ENCODE measurements at places on chromosomes 2 and 18.
A peak's percentile ranks its signal among the peaks of the same experiment; 100 is the strongest.

DNA sequence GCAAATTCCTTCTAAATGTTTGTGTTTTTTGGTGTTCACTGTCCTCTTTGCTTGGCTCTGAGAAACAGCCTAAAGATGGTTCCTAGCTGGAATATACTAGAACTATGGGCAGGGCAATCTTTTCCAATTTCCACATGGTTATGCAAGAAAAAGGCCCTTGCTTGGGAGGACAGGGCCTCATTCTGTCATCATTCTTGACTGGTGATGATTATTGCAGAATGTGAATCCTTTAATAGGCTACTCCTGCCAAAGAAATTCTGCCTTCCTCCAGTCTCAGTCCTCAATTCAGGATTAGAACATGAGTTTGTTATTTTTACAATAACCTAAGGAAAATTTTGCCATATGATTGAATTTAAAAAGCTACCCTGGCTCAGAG, 218.7 kb downstream of the HNMT start:
- no peak for DNase-seq

DNA sequence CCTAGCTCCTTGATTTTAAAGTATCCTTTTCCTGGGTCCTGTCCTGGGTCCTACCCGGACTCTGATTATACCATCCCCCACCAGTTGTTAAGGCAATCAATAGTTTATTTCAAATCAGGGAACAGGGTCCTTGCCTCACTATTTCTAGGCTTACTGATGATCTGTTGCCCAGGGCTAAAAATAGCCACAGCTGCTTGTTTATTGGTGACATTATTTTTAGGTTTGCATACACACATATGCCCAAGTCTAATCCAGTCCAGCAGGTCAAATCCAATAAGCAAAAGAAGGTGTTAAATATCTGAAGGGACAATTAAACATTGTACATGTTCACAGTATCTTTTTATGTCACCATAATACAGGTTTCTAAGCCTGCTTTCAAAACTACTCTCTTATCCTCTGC, 66.0 kb downstream of the RAB10 start:
- DNase-seq = no peak

DNA sequence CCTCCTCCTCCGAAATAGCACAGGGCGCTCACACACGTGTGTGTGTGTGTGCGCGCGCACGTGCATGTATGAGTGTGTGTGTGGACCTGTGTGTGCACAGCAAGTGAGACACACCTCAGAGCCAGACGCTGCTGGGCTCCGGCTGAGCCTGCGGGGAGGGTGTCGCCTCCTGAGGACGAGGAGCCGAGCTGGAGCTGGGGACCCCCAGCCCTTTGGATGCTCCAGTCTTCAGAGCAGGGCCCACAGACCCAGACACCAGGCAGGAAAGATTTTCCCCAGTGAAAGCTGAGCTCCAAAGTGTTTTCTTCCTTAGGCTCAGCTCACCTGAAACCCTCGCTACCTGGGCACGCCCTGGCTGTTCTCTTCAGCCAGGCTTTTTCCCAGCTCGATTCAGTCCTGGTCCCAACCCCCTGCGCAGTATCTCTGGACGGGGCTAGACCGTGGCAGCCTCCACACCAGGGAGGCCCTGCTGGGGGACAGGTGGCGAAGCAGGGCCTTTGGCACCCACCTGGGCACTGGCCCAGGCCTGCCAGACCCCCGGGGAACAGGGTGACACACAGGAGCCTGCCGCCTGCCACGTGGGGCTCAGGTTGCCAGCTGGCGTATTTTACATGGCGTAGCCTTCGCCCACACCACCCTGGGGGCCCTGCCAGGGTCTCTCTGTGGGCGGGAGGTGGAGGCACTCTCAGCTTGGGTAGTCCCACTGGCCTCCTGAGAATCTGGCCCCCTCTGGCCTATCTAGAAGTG, 36.2 kb downstream of the PDIA6 start:
- DNase-seq = no peak

DNA sequence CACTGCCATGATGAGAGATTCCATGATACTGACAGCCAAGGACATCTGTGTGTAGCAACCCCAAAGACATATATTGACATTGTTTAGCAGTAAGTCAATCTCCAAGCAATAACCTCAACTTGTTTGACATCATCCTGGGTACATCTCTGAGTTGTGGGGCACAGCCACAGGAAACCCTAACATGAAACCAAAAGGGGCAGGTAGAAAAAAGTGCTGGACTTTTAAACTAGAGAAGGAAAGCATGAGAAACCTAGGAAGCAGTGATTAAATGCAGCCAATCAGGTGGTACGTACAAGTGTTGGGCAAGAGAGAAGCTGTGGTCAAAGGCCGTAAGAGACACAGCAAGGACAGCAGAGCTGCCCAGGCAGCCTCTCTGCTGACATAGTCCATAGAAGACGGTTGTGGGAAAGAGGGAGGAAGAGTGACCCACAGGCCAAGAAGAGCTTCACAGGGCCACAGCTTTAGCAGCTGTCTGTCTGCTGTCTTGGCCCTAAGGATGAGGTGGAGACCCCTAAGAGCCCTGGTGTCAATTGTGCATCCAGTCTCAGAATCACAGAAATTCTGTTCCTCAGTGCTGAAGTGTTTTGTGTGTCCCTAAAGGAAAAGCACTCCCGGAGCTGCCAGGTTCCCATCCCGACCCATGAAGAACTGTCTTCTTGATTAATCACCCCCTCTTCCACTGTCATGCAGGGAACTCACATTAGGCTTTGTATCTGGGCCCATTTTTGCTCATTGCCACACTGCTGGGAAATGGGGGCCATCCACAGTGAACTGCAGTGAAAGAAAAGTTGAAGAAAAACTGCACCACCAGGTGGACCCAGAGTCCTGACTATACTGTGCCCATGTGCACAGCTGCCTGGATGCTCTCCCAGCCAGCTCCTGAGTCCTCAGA, 25.4 kb upstream of the CHN1 start:
- DNase-seq = no peak

DNA sequence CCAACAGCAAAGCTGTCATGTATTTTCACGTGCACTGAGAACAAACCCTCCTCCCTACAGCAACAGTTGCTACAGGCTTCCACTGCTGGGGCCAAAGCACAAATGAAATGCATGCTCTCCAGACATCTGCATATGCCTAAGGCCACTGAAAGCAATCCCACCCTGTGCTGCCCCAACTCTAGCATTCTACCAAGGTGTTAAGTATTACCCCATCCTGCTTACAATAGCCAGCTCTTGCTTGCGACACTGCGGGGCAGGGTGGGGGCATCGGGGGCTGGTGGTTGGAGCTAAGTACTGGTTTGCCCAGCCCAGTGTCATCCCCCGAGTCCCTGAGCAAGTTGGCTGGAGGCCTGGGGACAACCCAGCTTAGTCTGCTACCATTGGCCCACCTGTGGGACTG, 742.5 kb downstream of the TDRD15 start:
- DNase-seq = no peak

- no peak for DNase-seq
Observed at GRCh38 chr18:23819001-23819400, 129.7 kb downstream of the LAMA3 start.

DNA sequence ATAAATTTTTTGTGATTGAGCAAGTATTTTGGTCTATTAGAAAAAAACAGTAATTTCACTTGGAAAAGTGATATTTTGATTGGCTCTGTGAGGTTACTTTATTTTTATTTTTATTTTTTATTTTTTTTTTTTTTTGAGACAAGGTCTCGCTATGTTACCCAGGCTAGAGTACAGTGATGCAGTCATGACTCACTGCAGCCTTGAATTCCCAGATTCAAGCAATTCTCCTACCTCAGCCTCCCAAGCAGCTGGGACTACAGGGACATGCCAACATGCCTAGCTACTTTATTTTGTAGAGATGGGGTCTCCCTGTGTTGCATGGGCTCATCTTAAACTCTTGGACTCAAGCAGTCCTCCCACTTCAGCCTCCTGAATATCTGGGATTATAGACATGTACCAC, 60.9 kb upstream of the MGAT5 start:
- DNase-seq = no peak

- no peak for DNase-seq
Observed at GRCh38 chr2:232132181-232132580, 170.7 kb downstream of the DIS3L2 start.

- no peak for DNase-seq
Observed at GRCh38 chr2:236565212-236565611, 4.4 kb upstream of the ACKR3 start.

- DNase-seq = no peak
Observed at GRCh38 chr2:72028996-72029395, 118.7 kb downstream of the CYP26B1 start.

DNA sequence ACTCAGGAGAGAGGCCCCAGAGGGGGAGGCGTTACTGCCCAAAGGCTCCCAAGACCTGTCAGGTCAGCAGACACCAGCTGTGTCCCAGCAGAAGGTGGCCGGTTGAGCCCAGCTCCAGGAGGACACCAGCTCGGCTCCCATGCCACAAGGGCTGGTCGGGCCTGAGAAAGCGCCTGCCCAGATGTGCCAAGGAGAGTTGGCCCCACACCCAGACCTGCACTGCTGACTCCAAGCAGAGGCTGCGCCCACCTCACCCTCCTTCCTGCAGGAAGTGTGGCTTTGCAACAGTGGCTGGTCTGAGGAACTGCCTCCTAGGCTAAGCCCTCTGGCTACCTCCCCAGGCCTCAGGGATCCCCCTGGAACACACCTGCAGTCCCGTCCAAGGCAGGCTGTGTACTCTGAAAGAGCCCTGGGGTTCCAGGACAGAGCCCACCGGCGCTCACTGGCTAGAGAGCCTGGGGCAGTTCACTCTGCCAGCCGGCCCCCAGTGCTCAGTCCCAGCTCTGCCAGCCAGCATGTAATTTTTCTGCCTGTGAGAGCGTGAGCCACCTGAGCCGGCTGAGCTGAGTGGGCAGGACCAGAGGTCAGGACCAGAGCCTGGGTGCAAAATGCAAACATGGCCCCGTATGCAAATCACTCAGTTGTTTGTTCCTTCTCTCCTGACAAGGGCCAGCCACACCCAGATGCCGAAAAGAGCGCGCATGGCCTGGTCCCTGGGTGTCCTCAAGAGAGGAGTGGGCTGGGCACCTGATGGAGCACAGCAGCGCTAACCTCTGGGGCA, 36.9 kb upstream of the PTMA start:
- DNase-seq = no peak

- no peak for DNase-seq
Observed at GRCh38 chr18:2853926-2854664, 7.3 kb downstream of the EMILIN2 start.

DNA sequence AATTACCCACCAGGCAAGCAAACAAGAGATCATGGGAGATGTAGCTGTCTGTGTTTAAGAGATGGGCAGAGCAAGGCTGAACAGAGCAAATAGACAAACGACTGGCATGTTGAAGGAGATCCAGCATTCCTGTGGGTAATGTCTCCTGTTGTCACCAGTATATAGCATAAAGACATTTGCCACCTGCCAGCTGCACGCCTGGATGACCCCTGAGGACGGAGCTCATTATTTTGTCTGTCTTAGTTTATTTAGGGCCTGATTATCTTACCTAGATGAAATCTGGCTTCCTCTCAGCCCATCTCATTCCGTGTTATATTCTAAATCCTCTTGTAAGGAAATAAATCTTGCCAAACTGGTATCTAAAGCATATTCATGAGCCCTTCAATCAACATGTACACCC, 510.3 kb upstream of the LINC00305 start:
- no peak for DNase-seq

GRCh38 chr2:20582600-20583221, 68.2 kb downstream of the HS1BP3 start:
- no peak for DNase-seq

- DNase-seq = no peak
Observed at GRCh38 chr2:240112914-240113690, 23.0 kb downstream of the COPS9 start.

GRCh38 chr2:234290671-234291070, 206.2 kb downstream of the ARL4C start:
- DNase-seq = peak; percentile 70

DNA sequence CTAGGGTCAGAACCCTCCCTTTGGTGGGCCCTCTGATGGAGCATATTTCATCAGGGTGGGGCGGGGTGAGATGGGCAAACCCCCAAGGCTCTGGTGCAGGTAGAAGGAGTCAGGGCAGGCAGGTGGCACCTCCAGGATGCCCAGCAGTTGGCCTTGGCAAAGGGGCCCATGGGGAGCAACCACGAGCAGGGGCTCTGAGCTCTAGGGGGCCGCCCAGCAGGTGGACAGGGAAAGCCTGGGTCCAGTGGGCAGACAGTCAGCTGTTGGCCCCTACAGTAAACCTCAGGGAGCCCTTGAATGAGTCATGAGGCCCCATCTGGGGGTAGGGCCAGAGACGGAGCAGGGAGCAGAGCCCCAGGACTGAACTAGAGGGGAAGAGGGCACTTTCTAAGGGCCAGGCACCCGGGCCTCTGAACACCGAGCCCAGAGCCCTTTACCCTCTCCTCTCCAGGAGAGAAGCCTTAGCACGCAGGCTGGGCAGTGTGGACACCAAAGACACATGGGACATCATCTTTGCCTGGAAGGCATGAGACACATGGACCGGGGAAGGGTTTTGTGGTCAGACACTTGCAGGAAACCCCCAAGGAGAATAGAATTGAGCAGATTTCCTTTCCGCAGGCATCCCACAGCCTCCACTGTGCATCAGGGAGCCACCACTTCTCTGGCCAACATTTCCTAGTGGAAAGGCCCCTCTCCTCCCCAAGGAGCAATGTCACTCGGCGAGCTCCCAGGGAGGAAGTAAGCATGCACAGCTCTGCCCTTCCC, 257.3 kb downstream of the GLI2 start:
- no peak for DNase-seq

DNA sequence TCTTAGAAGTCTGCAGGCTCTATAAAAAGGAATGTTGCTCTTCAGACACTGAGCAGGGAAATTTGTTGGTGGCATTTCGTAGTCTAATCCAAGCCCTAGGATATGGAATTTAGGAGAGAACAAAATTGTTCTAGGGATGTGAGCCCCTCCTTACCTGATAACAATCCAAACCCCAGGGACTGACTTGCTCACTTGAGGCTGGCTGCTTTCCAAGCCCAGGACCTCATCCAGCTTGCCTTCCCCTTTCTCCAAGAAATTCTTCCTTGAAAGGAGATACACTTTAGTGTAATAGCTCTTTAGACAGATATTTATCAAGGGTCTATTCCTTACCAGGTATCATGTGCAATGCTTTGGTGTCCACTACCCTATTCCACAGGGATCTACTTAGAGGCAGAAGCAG, 279.8 kb downstream of the C1D start:
- DNase-seq = no peak

DNA sequence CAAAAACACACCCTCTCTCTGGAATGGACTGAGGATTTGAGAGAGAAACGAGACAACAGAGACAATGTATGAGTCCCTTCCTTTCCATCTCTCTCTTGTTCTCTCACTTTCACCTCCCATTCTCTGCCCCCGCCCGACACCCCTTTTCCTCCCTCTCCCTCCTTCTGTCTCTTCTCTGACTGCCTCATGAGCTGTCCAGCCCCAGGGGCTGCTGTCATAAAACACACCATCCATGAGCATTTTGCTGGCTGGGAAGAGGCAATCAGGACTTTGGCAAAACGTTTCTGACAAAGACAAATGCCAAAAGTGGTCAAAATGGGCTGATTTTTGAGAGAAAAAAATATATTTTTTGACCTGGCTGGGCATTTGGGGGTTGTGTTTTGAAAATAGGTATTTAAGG, 377.2 kb downstream of the EN1 start:
- DNase-seq = no peak

GRCh38 chr2:238055841-238056240, 5.0 kb upstream of the SCLY start:
- no peak for DNase-seq
